ENCODE measurements at places on chromosomes 1 and 21.

DNA sequence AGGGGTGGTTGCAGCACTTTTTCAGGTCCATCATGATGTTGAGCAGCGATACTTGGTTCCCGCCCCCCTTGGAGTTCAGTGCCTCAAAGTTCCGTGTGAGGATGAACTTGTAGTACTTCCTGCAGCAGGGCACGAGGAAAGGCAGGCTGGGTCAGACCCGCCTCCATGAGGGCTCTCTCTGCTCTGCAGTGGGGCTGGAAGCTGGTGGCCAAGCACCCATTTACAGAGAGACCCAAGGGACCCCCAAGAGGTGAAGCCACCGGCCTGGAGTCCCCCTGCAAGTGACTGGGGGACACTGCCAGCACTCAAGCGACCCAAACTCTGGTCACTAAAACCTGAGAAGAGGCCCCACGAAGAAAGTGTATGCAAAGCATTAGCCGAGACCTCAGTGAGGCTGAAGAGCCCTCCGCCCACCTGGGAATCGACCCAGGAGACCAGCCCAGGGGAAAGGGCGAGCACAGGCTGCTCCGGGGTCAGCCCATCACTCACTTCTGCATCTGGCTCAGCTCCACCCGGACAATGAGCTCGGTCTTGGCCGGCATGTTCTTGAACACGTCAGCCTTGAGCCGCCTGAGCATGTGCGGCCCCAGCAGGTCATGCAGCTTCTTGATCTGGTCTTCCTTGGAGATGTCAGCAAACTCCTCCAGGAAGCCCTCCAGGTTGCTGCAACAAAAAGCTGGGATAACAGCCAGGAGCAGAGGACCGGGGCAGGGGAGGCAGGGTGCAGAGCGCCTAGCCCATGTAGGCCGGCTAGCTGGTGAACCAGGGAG lies 45.2 kb downstream of the CHD5 start:
- no peak for DNase-seq

DNA sequence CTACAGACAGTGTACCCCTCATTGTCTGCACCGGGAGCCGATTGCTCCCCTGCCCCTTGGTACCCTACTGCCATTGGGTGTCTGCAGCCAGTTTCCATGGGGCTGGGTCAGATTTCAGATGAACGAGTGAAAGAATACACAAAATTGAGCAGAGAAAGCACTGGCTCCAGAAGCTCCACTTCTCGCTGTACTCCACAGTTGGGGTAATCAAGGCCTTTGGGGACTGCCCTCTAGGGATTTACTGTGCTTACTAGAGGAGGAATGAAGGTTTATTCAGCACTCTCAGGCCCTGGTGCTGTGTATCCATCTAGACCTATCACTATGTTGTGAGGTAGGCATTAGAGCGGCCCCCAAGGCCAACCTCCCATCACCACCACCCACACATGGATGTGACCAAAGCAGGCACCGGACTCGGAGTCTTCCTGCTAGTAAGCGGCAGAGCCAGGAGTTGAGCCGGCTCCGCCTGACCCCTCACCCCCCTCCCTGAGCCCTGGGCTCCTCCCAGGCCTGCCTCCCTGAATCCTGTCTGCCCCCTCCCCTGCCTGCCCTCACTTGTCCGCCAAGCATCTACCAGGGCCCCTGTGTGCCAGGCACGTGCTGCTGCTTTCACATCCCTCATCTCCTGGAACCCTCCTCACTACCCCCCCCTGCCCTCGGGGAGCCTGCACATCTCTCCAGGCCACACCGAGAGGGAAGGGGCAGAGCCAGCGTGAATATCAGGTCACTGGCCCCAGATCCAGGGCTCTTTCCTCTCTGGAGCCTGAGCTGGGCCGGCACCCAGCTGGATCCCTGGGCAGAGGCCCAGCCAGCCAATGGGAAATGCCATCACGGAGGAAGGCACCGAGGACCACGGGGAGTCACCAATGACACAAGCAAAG lies 23.3 kb downstream of the KCNN3 start:
- no peak for DNase-seq

DNA sequence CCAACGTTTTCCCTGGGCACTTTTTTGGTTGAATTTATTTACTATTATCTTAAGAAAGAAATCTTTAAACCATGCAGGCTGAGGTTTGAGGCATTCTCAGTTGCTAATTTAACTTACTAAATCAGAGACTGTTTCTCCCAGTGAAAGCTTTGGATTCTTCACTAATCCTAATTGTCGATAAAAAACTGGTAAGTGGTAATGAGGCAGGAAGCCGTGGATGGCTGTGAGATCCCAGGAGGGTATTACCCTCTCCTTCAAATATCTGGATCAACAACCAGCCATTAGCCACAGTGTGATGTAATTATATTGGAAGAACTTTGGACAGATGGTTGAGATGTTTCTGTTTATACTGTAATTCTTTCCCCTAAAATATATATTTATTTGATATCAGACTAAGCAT lies 485.0 kb downstream of the DISC1 start:
- DNase-seq, result no peak

- DNase-seq, result no peak
These were observed 11.6 kb downstream of the AHDC1 start for GRCh38 chr1:27592232-27592930.

DNA sequence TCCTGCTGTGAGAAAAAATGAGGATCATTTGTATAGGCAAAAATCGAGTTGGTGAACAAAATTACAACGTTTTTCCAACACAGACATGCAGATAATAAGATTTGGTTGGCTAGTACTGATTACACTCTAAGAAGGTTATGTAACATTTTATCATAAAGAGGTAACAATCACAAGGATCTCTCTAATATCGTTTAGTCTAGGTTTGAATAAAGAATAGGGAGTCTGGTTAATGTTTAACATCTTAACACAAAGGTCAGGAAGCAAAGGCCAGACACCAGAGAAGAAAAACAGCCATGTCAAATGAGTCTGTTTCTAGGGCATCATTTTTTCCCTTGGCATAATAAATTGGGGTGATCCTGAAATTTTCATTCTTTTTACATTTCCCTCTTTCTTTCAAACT lies 207.4 kb upstream of the CHRM3 start:
- DNase-seq, result no peak

DNA sequence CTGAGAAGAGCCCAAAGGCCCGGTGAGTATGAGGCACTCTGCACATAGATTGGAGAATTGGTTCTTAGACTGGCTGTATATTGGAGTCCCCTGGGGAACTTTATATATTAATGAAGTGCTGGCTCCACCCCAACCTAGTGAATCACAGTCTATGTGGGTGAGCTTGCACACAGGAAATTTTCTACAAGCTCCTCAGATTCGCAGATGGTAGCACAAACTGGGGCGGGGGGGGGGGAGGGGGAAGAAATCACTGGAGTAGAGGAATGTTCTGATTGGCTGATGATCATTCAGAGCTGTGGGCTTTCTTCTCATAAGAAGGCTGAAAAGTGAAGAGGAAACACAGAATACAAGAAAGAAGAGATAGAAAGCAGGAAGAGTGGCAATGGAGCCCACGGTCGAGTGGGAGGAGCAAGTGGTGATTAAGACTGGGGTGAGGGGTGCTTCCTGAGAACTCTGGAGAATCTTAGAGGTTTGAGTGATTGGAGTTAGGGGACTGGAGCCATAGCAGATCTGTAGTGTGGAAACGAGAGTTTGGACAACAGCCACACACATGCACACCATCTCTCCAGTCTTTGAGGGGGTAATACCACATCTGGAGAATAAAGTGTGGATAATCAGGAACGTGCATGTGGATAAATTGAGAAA lies 465.9 kb upstream of the DAB1 start:
- no peak for DNase-seq

All from activated naive CD4-positive, alpha-beta T cell (primary cell).